ENCODE measurements at places on chromosomes 2 and 18. TPM values are rescaled to one million over a fixed set of nuclear protein-coding genes. Genes with fewer than 3 reads are reported as not detected.

The TXNDC2 gene
- not detected for total RNA-seq

The VIT gene
- total RNA-seq, result not detected

The PRKD3 gene
- 8.4 TPM for total RNA-seq

The TXNDC9 gene
- 10.9 TPM for total RNA-seq

The TNFRSF11A gene
- 0.27 TPM for total RNA-seq

The DCDC2C gene
- total RNA-seq, result not detected

The IL36A gene
- total RNA-seq, result not detected

The MEP1B gene
- total RNA-seq, result 1.7 TPM

DNA sequence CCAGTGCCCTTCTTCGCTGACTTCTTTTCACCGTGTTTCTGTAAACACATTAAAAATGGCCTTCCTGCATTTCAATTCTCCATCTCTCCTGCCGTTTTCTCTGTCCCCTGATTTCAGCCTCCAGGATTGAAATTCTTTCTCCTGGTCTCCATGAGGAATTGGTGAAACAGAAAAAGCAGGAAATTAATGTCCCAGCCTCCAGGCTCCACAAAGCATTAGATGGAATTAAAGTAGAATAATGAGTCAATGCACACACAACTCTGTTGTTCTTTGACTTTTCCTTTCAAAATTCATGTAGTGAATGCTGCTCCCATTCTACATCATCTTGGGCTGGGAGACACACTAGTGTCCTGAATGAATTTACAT, 209.5 kb downstream of the KLHL29 start:
- no peaks in the 10 kb centered on the region for H3K4me1 ChIP-seq
- H3K4me3 ChIP-seq, result no peak overlapping the region
- H3K27ac ChIP-seq, result no peak overlapping the region
- no peaks in the 10 kb centered on the region for H3K36me3 ChIP-seq

- no peaks in the 10 kb centered on the region for H3K36me3 ChIP-seq
- DNase-seq, result no peak
- H3K27ac ChIP-seq, result no peak overlapping the region
- no peaks in the 10 kb centered on the region for H3K27me3 ChIP-seq
These were observed 37.5 kb upstream of the LAMA1 start for GRCh38 chr18:7155092-7155491.

DNA sequence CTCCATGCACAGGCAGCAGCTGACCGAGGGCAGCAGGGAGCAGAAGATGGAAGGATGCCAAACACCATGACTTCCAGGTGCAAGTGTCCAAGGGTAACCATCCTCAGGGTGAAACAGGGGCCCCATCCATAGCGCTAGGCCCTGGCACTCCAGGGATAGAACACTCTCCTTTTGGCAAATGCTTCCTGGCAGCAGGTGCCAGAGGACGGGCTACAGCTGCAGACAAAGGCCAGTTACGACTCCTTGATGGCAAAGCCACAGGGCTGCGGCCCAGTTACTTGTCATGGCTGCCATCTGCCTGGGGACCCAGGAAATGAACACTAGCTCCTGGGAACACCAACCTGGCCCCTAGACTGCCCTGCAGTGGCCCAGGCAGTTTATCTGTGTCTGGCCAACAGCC, 178.8 kb downstream of the TMEM163 start:
- no peaks in the 10 kb centered on the region for H3K4me1 ChIP-seq
- no peak overlapping the region for H3K4me3 ChIP-seq
- H3K27ac ChIP-seq, result no peak overlapping the region
- H3K36me3 ChIP-seq, result no peaks in the 10 kb centered on the region
- DNase-seq, result no peak
- no peaks in the 10 kb centered on the region for H3K27me3 ChIP-seq

- no peak overlapping the region for H3K27ac ChIP-seq
- no peak for DNase-seq
- no peak overlapping the region for H3K4me3 ChIP-seq
These were observed 124.9 kb downstream of the TNS1 start for GRCh38 chr2:217877866-217878265.

DNA sequence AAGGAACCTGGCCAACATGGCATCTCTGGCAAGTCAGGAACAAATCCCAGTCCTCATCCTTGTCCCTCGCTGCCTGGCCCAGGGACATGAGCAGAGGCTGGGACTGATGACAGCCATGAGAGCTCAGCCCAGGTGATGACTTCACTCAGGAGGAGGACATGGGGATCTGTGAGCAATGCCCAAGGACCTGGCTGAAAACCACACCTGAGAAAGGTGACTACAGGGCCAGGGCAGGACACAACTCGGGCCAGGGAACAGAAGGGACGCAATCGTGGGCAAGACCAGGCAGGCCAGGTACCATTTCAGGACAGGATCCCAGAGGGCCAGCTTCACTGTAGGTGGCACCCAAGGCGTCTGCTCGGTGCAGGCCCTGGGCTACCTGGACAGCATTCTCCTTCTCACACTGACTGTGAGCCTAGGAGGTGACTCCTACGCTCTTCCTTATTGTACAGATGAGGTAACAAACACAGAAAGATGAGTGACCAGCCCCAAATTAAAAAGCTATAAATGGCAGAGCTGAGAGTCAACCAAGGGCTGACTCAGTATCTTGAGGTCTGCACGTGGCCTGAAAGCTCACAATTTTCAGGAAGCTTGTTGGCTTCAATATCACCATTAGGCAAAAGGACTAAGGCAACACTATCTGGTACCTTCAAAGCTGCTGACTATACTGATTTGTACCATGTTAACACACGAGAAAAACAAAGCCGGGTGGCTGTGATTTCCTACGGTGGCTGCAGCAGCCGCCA, 141.1 kb downstream of the EIPR1 start:
- no peaks in the 10 kb centered on the region for H3K36me3 ChIP-seq
- H3K4me3 ChIP-seq, result no peak overlapping the region
- H3K27ac ChIP-seq, result no peak overlapping the region
- no peaks in the 10 kb centered on the region for H3K4me1 ChIP-seq
- no peaks in the 10 kb centered on the region for H3K27me3 ChIP-seq

All from right lobe of liver (tissue), 6 donors.